ENCODE measurements at places on chromosomes 7 and 10.

DNA sequence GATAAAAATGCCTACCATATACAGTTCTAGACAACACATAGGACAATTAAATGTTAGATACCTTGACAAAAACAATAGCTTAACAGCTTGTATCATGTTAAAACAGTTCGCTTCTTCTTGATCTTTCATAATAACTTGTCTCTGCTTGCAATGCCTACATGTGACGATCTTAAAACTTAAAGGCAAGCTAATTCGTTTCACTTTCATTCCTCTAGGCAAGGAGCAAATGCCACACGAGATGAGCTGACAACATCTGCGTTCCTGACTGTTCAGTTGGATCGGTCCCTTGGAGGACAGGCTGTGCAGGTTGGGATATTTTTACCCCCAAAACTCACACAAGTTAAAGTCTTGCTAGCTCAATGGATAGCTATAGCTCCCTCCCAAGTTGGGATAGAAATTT lies 51.6 kb upstream of the ARL4A start:
- no peak for DNase-seq

GRCh38 chr10:100895346-100895745 lies 17.4 kb upstream of the SLF2 start:
- DNase-seq, result no peak

- DNase-seq, result no peak
These were observed 10.5 kb downstream of the C10orf53 start for GRCh38 chr10:49689882-49690510.

GRCh38 chr7:111558991-111559390 lies 3.3 kb downstream of the IMMP2L start:
- DNase-seq, result no peak

GRCh38 chr7:150715293-150715692 lies 1.1 kb upstream of the GIMAP1 start:
- no peak for DNase-seq

- DNase-seq, result no peak
These were observed 14.1 kb downstream of the MAP3K8 start for GRCh38 chr10:30448092-30448491.

DNA sequence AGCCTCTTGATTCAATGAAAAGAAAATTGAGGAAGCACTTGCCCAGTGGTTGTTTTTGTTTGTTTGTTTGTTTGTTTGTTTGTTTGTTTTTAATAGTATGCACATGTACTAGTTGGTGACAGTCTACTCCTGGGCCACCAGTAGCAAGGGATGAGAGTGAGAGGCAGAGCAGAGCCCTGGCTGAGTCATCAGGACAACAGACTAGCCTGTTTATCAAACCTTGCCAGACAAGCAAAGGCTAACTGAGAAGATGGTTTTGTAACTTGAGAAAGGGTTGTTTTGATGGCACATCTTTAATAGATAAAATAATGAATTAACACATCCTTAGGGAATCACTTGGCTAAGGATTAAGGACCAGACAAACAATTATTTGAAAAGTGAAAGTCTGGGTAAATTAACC lies 78.1 kb downstream of the INHBA start:
- no peak for DNase-seq

DNA sequence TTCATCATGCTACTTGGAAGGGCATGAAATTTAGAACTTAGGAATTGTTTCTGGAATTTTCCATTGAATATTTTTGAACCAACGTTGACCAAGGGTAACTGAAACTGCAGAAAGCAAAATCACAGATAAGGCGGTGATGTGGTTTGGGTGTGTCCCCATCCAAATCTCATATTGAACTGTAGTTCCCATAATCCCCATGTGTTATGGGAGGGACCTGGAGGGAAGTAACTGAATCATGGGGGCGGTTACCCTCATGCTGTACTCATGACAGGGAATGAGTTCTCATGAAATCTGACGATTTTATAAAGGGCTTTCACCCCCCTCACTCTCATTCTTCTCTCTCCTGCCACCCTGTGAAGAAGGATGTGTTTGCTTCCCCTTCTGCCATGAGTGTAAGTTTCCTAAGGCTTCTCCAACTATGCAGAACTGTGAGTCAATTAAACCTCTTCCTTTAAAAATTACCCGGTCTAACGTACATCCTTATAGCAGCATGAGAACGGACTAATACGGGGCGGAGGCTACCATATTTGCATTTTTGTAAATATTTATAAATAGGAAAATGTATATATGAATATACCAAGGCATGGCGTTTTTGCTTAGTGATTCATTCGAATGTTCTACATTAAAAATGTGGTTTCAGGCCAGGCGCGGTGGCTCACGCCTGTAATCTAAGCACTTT lies 12.4 kb downstream of the NMT2 start:
- no peak for DNase-seq

GRCh38 chr10:48985621-48986158 lies 46.0 kb upstream of the LRRC18 start:
- DNase-seq, result no peak

- DNase-seq, result no peak
These were observed 60.1 kb upstream of the NAMPT start for GRCh38 chr7:106344861-106345260.

- DNase-seq, result no peak
These were observed 94.7 kb downstream of the ARHGAP22 start for GRCh38 chr10:48509974-48510692.

DNA sequence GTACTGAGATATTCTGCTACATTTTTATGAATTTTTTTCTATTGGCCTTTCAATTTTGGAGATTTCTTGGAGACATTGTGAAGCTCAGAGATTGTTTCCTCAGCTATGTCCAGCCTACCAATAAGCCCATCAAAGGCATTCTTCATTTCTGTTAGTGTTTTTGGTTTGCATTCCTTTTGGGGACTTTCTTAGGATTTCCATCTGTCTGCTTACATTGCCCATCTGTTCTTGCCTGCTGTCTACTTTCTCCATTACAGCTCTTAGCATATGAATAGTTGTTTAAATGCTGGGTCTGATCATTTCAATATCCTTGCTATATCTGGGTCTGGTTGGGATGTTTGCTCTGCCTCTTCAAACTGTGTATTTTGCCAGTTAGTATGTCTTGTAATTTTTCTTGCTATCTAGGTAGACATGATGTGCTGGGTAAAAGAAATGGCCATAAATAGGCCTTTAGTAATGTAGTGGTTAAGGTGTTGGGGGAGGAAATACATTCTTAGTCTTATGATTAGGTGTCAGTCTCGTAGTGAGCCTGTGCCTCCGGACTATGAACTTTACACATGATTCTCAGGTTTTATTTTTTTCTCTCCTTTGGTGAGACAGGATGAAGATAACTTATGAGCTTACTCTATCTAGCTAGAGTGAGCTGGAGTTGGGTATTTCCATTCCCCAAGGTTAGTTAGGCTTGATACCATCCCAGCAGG lies 32.6 kb upstream of the NME8 start:
- no peak for DNase-seq

- DNase-seq, result no peak
These were observed 515 bp downstream of the RALA start for GRCh38 chr7:39623732-39624441.

DNA sequence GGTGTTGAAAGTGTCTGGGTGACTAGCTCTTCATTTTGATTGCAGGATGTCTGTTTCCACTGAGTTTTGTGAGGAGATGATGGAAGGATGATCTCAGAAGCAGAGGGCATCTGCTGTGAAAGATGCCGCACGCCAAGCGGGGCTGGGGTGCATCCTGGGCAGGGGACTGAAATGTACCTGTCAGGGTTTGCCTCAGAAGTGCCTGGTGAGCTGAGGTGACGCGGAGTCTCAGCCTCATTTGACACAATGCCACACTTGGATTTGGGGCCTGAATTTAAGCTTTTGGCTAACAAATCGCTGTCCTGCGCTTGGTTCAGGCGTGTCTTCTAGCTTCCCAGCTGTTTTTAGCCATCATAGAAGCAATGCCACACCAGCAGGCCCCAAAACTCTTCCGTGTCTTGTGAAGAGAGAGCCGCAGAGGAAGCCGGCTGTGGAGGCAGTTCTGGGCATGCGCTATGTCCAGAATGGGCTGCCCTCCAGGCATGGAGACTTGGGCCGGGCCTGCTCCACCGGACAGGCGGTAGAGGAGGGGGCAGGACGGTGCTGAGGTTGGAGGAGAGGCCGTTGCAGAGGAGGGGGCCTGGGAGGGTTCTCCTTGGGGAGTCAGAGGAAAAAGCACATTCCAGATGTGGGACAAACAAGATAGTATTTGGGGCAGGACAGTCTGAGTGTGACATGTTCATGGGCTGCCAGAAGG lies 31.2 kb downstream of the WDR86 start:
- no peak for DNase-seq

- no peak for DNase-seq
These were observed 35.3 kb upstream of the ZNF488 start for GRCh38 chr10:47419421-47419820.

GRCh38 chr10:116096526-116096925 lies 176.5 kb downstream of the GFRA1 start:
- no peak for DNase-seq

GRCh38 chr7:137073571-137074325 lies 205.3 kb downstream of the CHRM2 start:
- no peak for DNase-seq

DNA sequence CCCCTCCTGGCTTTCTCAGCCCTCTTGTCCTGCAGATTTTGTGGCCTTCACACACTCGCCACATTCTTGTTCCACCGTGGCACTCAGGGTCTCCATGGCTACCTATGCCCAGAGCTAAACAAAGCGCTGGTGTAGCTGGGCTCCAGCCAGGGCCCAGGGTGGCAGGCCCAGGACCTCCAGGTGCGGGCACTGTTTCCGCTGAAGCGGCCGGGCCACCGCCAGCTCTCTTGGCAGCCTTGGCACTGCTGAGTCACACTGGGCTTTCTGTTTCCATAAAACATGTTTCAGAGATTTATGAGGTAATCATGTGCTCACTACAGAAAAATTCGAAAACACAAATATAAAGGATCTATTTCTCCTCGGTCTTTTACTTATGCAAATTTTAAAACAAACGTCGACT lies 51.3 kb downstream of the AOC1 start:
- no peak for DNase-seq

DNA sequence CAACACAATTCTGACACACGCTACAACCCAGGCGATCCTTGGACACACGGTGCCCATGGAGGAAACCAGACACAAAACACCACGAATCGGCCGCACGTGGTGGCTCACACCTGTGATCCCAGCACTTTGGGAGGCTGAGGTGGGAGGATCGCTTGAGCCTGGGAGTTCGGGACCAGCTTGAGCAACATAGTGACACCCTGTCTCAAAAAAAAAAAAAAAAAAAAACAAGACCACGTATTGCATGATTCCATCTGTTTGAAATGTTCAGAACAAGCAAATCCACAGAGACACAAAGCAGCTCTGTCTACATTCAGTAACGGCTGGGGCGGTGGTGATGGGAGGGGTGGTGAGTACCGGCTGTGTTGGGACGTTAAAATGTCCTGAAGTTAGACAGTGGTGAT lies 25.2 kb downstream of the ADAP1 start:
- no peak for DNase-seq

GRCh38 chr7:129780257-129780973 lies 168.9 kb downstream of the NRF1 start:
- DNase-seq, result peak; percentile 49

- DNase-seq, result no peak
These were observed 204.3 kb downstream of the DGKB start for GRCh38 chr7:14698239-14698638.

DNA sequence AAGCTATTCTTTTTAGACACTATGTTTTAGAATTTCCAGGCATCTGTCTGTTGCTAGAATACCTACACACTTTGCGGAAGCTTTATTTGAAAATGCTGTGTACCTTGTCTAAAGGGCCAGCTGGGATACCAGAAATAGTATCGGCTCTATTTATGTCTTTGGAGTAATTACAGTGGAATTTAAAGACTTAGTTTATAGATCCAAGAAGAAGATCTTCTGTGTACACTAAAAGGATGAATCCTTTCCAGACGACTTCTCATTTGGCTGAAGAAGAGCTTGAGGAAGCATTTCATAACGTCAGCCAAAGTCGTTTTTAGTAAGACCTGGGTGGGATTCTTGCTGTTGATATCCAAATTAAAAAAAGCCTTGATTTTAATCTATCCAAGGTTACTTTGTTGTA lies 365.9 kb downstream of the INHBA start:
- no peak for DNase-seq

DNA sequence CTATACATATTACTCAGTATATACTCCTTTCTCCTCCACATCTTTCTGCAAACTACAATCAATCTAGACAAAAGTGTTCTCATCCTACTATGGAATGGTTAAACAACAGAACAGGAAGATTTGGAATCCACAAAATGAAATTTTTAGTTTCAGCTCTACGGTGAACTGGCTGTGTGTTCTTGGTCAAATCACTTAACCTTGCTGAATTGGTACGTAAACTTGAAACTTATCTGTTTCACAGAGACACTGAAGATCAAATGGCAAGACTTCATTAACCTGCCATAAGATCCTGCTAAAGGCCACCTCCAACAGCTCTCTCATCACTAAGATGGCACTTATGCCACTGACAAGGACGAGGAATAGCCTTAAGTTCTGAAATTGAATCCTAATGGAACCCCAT lies 1.5 kb downstream of the NUDCD3 start:
- DNase-seq, result no peak

DNA sequence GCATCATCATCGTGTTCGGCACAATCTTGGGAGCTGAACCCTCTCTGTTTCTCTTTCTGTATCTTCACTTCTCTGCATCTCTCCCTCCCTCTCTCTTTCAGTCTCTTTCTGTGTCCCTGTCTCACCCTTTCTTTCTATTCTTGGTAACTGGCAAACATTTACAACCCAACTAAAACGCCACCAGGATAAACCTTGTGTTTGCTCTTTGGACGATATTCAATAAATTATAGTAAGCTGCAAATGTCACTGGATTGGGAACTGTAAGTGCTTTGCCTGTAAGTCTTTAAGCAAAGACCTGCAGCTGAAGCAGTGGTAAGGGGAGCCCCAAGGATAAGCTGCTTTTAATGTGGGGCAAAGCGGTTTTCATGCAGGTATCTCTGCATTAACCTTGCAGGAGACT lies 558.0 kb upstream of the MKI67 start:
- no peak for DNase-seq

- no peak for DNase-seq
These were observed 370.1 kb downstream of the IPMK start for GRCh38 chr10:57897611-57898010.

DNA sequence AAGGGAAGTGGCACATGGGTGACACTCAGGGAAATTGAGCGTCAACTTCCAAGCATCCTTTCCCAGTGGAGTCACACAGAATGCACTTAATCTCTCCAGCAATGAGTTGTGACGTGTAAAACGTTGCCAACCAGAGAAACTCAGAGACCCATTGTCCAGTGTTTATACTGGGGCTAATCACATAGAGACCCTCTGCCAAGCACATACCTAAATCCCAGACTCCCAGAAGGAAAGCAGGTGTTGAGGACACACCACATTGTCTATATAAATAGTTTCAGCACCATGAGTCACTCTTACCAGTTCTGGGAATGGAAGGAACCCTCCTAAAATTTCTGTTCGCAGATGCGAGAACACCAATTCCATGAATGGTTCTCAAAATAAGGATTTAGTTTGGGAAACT lies 76.4 kb upstream of the BET1 start:
- no peak for DNase-seq

Measured in stimulated activated CD8-positive, alpha-beta memory T cell treated with anti-CD3 and anti-CD28 coated beads, Interleukin-4, amount 100 ng/mL, for 1 hour (primary cell).